Stimulated activated CD8-positive, alpha-beta memory T cell treated with anti-CD3 and anti-CD28 coated beads, Interleukin-7, amount 100 ng/mL, for 1 hour (primary cell): ENCODE measurements at places on chromosomes 6 and 20.

DNA sequence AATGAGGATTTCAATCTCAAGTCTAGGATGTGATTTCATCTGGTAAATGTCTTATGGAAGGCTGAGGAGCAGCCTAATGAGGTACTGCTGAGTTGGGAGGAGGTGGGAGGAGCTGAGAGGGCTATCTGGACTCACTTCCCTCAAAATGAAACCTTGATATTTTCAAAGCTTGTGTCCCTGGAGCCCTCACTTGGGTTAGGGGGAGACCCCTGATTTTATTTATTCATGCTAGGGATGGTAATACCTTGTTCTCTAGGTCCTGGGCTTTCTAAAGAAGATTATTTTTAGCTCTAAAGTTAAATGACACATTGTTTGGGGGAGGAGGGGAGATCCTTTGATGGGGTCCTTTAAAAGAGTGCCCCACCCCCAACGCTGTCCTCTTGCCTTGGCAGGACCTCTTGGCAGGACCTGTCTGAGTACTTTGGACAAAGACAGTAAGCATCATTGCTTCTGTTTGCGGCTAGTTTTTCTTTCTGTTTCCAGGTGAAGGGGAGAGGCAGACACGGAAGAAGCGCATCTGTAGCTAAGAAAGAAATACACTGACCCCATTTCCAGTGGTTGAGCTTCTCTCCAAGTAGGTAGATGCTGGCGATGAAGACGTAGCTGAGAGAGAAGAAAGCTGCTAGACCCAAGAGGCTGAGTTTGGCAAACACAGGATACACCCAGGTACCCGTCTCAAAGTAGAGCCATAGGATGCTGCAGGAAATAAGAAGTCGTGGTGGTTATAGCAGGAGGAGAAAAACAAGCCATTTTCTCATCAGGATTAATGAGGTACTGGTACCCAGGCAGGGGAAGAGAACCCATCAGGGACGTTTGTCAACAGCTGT, 55.6 kb downstream of the ADTRP start:
- DNase-seq, result no peak

GRCh38 chr6:113340371-113340770, 516.8 kb upstream of the MARCKS start:
- DNase-seq, result no peak

DNA sequence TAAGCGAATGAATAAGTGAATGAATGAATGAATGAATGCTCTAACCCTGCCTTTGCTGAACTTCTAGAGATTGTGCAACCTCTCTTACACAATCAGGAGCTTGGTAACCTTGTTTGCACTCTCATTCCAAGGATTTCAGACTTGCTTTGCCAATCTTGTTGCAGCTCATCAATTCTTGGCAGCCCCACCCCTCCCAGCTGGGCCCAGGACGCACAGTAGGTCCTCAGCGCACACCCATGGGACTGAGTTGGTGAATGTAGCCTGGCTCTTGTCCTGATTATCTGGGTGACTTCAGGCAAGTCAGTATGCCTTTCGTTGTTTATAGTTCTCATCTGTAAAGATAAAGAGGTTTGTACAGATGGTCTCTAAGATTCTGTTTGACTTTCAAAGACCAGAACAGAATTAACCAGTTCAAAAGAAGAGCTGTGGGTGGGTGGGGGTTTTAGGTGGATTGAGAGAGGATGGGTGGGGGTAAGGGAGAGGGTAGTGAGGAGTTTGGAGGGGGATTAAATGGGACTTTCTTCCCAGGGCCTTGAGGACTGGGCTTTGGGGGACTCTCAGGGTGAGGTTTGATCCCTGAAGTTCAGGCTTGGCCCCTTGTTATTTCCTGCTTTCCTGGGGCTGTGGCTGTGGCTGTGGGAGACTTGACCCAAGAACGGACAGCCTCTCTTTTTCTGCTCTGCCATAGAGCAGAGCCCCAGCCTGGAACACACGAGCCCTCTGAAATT, 33.2 kb downstream of the VEGFA start:
- DNase-seq, result no peak

- no peak for DNase-seq
These were observed 12.2 kb downstream of the PDRG1 start for GRCh38 chr20:31939661-31940060.

- DNase-seq, result no peak
These were observed 13.1 kb downstream of the STMN3 start for GRCh38 chr20:63640086-63640485.

- DNase-seq, result no peak
These were observed 3.7 kb downstream of the MAP3K4 start for GRCh38 chr6:160995271-160995670.

DNA sequence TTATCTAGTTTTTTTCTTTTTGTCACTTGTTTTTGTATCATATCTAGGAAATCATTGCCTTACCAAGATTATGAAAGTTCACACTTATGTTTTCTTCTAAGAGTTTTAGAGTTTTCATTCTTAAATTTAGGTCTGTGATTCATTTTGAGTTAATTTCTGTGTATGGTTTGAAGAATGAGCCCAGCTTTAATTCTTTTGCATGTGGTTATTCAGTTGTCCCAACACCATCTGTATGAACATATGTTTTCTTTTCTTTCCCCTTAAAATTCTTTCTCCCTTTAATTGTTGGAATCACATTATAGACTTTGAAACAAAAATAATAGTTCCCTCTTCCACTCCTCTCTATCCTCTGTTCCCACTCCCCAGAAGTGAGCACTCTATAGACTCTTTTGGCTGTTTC, 85.4 kb downstream of the SLX4IP start:
- no peak for DNase-seq

DNA sequence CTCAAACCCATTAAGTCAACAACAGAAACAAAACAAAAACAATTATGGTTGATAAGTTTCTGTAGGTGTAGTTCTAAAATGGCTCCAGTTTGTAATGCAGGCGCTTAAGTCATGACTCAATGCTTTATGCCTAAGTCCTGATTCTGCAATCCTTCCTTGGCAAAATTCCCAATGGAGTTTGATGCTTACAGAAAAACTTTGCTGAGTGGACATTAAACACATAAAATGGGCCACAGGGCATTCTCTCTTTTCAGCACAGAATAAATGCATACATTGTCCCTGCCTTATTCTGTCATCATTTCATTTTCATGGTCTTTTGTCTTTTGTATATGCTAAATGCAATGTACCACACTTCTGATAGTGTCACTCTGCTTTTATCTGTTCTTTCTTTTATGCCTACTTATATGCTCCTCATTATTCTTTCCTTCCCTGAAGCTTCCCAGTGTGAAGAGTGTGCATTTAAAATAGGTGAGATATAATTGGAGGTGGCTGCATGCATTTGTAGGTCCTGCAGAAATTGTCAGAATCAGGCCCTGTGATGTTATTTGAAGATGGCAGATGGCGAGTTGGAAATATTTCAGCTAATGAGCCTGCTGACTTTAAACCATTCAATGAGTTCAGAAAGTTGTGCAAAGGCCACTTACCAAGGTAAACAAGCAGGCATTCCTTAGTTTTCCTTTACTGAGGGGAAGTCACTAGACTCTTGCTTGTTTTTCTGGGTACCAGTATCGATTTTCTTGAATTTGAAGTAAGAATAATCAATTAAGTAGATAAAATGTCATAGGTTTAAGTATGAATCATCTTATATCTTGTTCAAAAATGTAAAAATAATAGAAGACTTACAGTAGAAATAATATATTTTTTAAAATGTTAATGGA, 313.1 kb downstream of the TRDN start:
- DNase-seq, result no peak

GRCh38 chr6:57432919-57433684, 115.7 kb downstream of the PRIM2 start:
- no peak for DNase-seq

DNA sequence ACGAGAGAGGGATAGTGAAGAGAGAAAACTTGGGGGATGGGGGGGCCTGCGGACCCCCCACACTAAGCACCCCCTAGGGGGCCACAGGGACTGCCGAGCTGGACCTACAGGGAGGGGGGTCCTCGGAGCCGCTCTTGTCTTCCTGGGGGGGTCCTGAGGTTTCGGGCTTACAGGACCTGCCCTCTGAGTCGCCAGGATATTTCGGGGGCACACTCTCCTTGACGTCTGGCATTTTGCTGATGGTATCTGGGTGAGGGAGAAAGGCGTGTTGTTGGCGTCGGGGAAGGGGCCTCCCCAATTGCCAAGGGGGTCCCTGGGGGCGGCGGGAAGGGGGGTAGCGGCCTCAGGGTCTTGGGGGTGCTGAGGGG, 516 bp downstream of the TCP11 start:
- DNase-seq, result no peak

DNA sequence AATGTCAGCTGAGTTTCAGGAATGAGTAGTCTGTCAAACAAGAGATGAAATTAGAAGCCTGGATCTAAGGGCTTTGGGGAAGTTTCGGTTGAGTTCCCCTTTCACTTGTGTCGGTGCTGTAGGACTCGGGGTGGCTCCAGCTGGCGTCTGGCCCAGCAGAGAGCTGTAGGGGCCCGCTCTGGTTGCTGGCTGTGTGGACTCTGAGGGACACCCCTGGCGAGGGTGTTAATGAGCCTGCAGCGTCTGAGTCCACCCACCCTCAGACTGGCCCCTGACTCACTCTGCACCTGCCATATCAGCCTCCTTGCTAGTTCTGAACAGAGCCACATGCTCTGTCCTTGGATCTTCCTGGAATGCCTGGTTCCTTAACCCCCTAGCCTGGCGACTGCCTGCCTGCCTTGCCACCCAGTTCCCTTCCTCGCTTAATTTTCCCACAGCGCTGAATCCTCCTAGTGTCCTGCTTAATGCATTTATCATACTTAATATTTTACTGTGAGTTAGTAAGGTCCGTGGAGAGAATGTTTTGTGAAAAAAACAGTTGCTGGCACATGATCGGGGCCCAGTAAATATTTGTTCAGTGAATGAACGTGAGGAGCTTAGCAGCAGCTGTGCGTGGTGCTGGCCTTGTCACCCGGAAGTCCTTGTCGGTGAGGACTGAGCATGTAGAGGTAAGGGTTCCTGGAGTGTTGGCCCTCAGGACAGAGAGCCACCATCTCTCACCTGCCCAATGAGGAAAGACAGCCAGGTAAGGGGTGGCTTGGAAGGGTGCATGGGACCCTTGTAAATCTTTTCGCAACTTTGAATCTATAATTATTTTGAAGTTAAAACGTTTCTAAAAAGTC, 1.6 kb downstream of the DNAJC5 start:
- DNase-seq, result no peak

GRCh38 chr6:153207006-153207405, 75.9 kb upstream of the RGS17 start:
- no peak for DNase-seq

GRCh38 chr6:33992191-33992590, 153.7 kb downstream of the GRM4 start:
- no peak for DNase-seq

GRCh38 chr6:159691133-159691962, 1.7 kb downstream of the SOD2 start:
- no peak for DNase-seq

DNA sequence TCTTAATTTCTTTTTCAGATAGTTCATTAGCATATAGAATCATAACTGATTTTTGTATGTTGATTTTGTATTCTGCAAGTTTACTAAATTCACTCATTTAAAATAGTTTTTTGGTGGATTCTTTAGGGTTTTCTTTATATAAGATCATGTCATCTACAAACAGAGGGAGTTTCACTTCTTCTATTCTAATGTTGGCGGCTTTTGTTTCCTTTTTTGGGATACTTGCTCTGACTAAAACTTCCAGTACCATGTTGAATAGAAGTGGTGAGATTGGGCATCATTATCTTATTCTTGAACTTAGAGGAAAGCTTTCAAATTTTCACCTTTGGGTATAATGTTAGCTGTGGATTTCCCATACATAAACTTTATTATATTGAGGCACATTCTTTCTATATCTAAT, 296.9 kb downstream of the BCKDHB start:
- DNase-seq, result no peak

DNA sequence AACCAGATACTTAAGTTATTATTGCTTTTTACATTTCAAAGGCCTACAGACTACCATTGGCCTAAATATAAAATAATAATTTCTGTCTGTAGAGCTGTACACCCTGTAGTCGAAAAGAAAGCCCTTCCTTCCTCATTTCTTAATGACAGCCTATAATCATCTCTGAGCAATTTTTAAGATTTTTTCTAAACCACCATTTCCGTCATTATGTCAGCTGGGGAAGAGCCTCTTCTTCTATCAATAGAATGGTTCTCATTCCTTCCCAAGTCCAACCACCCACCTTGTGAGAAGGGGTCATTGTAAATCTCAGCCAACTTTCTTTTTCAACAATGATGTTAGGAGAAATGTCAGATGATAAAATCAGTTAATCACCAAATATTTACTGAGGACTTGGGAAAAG, 91.8 kb downstream of the PLEKHG1 start:
- no peak for DNase-seq

GRCh38 chr6:35919085-35919826, 1.6 kb downstream of the SRPK1 start:
- DNase-seq, result no peak

GRCh38 chr6:110951008-110951407, 7.5 kb upstream of the GTF3C6 start:
- no peak for DNase-seq

- no peak for DNase-seq
These were observed 33.2 kb upstream of the FAM83C start for GRCh38 chr20:35325401-35325800.

DNA sequence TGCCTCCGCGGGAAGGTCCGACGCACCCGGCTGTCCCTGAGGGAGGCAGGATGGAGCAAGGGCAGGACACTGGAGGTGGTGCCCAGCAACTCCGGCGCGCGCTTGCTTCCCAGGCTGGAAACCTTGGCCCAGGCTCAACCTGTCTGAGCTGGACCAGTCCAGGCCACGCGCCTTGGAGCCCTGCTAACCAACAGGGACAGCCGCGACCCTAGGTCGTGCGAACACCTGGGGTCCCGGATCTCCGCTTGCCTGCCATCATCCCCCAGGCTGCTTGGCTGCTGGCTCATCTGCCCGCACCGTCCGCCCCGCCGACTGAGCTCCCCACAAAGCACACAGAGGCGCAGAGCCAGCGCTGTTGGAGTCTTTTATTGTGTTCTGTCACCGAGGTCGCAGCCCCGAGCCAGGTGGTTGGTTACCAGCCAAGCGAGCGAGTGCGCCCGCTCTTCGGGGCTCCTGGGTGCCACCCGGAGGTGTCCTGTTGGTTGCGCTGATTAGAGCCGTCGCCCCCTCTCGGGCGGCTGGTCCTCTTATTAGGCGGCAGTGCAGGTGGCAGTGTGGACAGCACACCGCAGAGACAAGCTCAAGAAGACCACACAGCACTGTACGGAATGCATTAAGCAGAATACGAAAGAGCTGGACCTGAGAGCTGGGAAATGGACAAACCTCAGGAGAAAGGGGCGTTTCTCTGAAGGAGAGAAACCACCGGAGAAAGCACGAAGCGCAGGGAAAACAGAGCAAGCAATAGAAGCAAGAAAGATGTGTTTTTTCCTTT, 3.8 kb downstream of the COL12A1 start:
- DNase-seq, result no peak

GRCh38 chr20:31523361-31524283, 9.4 kb downstream of the HM13 start:
- no peak for DNase-seq
